ENCODE measurements at places on chromosomes 3 and 15. TPM values are rescaled to one million over a fixed set of nuclear protein-coding genes. Genes with fewer than 3 reads are reported as not detected.

NDN gene
- total RNA-seq, result not detected

DNA sequence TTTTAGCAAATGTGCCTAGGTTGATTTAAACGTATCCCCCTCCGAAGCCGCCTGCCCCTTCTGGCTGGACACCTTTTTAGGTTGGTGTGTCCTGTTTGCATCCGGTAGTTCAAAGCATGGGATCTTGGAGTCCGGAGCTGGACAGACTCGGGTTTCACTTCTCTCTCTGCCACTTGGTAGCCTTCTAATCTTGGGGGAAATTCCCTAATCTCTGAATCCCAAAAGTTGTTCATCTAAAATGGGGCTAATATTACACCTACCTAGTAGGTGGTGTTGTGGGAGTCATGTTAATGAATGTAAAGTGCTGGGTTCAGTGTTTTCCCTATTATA is 760 bp downstream of the FANCI start:
- no peak for DNase-seq
- H3K36me3 ChIP-seq, result no peaks in the 10 kb centered on the region
- H3K27me3 ChIP-seq, result no peaks in the 10 kb centered on the region
- peaks cover 6% of the 10 kb centered on the region for H3K4me1 ChIP-seq

DNA sequence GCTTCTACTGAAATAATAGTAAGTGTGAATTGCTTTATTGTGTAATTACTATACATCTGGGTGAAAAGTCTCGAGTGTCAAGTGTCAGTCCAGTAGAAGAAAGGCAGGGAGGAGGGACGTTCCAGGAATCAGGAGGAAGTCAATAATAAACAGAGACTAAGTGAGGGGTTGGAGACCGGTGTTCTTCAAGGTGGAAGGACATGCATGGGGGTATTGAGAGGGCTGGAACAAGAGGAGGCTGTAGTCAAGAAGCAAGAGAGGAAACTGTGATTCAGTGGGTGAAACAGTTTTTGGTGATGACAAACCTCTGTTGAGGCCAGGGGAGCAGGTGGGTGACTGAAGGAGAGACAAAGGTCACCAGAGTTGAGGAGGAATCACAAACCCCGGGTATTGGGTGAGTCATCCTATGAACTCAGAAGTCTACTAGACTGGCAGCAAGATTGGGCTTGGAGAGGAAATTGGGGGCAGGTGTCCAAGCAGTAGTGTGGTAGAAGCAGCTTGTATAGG is 11.6 kb upstream of the SCAMP5 start:
- H3K27ac ChIP-seq, result no peak overlapping the region
- H3K4me1 ChIP-seq, result no peaks in the 10 kb centered on the region
- no peak for DNase-seq
- no peak overlapping the region for H3K4me3 ChIP-seq
- no peaks in the 10 kb centered on the region for H3K27me3 ChIP-seq

DNA sequence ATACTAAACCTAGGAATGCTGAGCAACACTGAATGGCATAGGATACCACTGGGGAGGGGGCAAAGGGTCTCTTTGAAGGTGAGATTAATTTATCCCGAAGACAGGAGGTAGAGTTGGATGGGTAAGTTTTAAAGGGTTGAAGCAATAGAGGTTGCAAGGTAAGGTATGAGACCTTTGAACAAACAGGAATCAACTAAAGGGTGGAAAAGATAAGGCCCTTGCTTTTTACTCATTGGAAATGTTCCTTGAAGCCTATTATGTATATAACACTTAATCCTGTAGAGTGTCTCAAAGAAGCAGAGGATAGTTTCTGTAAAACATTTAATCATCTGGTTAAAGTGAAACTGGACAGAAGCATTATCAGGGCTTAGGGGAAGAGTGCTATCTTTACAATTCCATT is 5.7 kb downstream of the ABHD5 start:
- DNase-seq, result no peak
- H3K4me1 ChIP-seq, result peaks cover 8% of the 10 kb centered on the region
- no peak overlapping the region for H3K27ac ChIP-seq
- no peak overlapping the region for H3K4me3 ChIP-seq
- H3K27me3 ChIP-seq, result no peaks in the 10 kb centered on the region

PEX5L gene
- not detected for total RNA-seq

CEMIP gene
- total RNA-seq, result not detected

- H3K4me1 ChIP-seq, result no peaks in the 10 kb centered on the region
- H3K27ac ChIP-seq, result no peak overlapping the region
- no peaks in the 10 kb centered on the region for H3K36me3 ChIP-seq
These were observed 27.1 kb downstream of the EIF2AK4 start for GRCh38 chr15:39961051-39961450.

MKRN2OS gene
- total RNA-seq, result not detected

DNA sequence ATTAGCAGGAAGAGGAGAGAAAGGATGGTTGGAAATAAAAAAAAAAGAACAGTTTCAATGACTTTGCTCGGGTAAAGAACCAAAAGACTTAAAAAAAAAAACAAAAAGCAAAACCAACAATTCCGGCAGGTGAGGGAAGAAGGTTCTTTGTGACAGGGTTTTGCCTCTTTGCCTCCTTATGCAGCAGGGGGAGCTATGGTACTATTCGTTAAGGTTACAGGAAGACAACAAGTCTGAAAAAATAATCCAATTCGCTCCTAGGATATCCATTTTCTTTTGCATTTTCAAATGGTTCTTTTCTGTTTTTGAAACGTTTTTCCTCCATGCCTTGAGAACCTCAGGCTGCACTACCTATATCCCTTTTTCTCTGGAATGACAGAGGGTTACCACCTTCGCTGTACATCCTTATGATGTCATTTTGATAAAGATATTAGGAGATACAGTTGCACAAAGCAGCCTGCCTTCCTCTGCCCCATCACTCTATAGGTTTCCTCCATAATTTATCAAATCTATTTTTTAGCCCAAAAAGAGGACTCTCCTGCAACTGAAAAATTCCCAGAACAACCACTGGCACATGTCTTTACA is 55.0 kb downstream of the CFAP20DC start:
- no peak overlapping the region for H3K4me3 ChIP-seq
- H3K27me3 ChIP-seq, result peaks cover 3% of the 10 kb centered on the region
- no peaks in the 10 kb centered on the region for H3K4me1 ChIP-seq
- H3K36me3 ChIP-seq, result no peaks in the 10 kb centered on the region
- DNase-seq, result peak; percentile 26

DNA sequence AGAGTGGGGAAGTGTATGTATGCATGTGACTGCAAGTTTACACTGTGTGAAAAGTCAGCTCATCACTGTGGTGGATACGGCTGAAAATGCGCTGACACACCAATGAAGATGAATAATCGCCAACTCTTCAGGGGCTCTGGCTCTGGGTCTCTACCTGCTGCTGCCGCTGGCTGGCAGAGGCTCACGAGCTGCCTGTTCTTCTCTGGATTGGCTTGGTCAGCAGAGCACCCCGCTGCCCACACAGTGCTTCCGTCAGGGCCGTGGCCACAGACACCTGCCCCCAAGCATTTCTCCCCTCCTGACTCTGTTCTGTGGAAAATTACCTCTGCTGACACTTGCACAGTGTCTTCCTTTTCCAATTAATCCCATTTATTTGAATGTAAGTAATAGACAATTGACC is 215.5 kb downstream of the GAP43 start:
- no peak for DNase-seq
- no peaks in the 10 kb centered on the region for H3K36me3 ChIP-seq
- no peak overlapping the region for H3K4me3 ChIP-seq
- H3K4me1 ChIP-seq, result no peaks in the 10 kb centered on the region
- no peak overlapping the region for H3K27ac ChIP-seq
- no peaks in the 10 kb centered on the region for H3K27me3 ChIP-seq

All from naive thymus-derived CD4-positive, alpha-beta T cell (primary cell).